NCI-H2029 (cell line): ENCODE measurements at places on chromosomes 7 and 10.
A peak's percentile ranks its signal among the peaks of the same experiment; 100 is the strongest.

DNA sequence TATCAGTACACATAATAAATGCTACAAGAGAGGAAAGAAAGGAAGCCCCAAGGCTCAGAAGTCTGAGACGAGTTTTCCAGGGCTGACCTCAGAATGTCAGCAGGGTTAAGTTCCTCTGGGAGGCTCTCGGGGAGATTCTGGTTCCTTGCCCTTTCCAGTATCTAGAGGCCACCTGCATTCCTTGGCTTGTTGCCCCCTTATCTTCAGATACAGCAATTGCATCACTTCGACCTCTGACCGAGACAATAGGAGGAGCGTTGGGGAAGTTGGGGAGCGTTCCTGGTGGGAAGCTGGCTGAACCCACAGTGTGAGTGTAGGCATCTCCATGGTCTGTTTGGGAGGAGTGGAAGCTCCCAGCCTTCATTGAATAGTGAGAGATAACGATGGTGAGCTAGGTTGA, 72.0 kb upstream of the MTPN start:
- no peak for DNase-seq

- no peak for DNase-seq
These were observed 170.5 kb downstream of the SLIT1 start for GRCh38 chr10:97015240-97015639.

DNA sequence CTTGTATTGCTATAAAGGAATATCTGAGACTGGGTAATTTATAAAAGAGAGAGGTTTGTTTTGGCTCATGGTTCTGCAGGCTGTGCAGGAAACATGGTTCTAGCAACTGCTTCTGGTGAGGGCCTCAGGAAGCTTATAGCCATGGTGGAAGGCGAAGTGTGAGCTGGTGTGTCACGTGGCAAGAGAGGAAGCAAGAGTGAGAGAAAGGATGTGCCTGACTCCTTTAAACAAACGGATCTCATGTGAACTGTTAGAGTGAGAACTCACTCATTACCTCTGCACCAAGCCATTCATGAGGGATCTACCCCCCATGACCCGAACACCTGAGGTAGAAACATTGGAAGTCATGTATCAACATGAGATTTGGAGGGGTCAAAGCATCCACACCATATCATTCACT, 7.7 kb upstream of the ITPRIP start:
- DNase-seq, result no peak

- DNase-seq, result peak; percentile 16
These were observed at the start of gene ARHGAP21 for GRCh38 chr10:24723788-24724380. Gene ARHGAP21 (minus strand): TSS chr10:24723887. CDS start chr10:24721899, 1,988 bp downstream.

- DNase-seq, result no peak
These were observed 484.6 kb downstream of the GATA3 start for GRCh38 chr10:8539056-8539455.

- DNase-seq, result no peak
These were observed 50.0 kb upstream of the BET1 start for GRCh38 chr7:94054130-94054529.

- DNase-seq, result no peak
These were observed 74.1 kb downstream of the GNAI1 start for GRCh38 chr7:80208700-80209099.

- no peak for DNase-seq
These were observed 2.8 kb upstream of the COL1A2 start for GRCh38 chr7:94391726-94392392.

- peak; percentile 52 for DNase-seq
These were observed 36.9 kb downstream of the ASB13 start for GRCh38 chr10:5629303-5630111.

GRCh38 chr7:1883031-1883761, 213.1 kb downstream of the ELFN1 start:
- no peak for DNase-seq

GRCh38 chr7:50212666-50213621, 91.6 kb upstream of the IKZF1 start:
- DNase-seq, result no peak

GRCh38 chr10:3805201-3805790, 20.3 kb upstream of the KLF6 start:
- DNase-seq, result no peak

GRCh38 chr7:127935847-127936376, 95.3 kb downstream of the LRRC4 start:
- no peak for DNase-seq

GRCh38 chr10:122543676-122544445, 16.7 kb upstream of the DMBT1 start:
- DNase-seq, result no peak

DNA sequence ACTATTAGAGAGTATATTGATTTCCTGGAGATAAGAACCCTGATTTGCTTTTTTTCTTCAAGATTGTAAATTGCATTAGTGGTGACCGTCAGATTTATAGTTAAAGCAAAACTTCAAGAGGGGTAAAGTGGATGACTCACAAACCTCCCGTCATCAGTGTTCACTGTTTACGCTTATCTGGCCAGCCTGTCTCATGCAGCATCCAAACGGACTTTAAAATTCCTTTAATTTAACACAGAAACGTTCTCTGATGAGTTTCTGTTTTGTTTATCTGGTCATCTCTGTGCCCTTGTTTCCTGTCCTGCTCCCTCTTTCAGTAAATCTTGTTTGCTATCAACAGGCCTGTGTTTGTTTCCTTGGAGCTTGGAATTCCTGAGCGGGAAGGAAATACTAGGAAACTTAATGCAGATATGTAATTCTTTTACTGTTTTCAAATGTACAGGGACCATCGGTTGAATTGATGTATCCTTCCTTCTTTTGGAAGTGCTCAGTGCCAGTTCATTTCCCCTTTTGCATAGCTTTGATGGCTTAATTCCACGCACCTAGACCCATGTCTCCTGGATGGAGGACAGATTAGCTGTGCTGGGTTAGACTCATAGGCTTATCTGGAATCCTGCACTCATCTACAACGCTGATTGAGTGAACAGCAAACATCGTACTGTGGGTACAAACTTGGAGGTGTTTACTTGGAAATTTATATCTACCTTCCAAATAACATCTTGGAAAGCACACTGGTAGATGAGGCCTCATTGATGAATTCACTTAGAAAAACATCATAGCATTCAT, 21.3 kb downstream of the PTPRE start:
- no peak for DNase-seq

GRCh38 chr7:114155116-114156110, 236.6 kb upstream of the PPP1R3A start:
- DNase-seq, result no peak

DNA sequence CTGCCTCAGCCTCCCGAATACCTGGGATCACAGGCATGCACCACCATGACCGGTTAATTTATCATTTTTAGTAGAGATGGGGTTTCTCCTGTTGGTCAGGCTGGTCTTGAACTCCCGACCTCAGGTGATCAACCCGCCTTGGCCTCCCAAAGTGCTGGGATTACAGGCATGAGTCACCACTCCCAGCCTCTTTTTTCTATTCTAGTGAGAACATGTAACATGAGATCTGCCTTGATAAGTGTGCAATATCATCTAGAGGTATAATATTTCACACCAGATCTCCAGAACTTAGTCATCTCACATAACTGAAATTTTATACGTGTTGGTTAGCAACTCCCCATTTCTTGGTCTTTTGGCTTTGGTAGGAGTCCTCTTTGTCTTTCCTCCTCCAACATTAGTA, 656.9 kb downstream of the CNTNAP2 start:
- DNase-seq, result peak; percentile 57

DNA sequence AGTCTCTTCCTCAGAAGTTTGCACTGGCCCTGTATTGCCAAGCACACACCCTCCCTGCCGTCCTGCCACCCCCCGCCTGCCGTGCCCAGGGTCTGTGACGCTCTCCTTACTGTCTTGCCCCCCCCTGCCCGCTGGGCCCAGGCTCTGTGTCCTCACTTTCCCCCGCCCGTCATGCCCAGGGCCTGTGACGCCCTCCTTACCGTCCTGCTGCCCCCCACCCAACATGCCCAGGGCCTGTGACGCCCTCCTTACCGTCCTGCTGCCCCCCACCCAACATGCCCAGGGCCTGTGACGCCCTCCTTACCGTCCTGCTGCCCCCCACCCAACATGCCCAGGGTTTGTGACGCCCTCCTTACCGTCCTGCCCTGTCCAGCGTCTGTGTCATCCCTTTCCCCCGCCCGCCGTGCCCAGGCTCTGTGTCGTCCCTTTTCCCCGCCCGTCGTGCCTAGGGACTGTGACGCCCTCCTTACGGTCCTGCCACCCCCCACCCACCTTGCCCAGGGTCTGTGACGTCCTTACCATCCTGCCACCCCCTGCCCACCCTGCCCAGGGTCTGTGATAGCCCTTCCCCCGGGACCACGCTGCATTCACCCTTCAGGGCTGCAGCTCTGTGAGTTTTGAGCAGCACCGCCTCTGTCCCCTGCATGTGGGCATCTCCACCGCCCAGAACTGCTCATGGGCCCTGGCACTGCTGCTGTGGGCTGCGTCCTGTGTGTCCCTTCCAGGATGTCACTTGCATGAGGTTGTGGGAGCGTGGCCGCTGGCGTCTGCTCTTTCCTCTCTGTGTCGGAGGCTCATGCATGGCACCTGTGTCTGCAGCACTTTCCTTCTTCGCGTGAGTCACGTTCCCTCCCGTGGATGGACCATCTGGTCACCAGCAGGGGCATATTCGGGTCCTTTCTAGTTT, 19.3 kb upstream of the PRKAR1B start:
- DNase-seq, result no peak

DNA sequence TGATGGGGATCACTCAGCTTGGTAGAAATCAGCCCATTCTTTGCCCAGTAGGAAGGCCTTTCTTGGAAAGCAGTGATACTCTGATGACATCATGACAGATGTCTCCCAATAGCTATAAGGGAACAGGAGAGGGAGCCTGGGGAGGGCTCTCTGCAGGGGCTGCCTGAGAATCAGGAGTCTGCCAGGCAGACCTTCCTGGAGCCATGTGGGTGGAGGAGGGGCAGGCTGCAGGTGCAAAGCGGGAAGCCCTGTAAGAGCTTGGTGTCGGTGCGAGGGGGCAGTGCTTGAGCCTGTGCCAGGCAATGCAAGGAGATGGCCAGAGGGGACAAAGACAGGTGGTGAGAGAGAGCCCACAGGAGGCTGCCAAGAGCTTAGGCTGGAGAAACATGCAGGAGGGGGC, 5.0 kb upstream of the TNS3 start:
- DNase-seq, result peak; percentile 83

DNA sequence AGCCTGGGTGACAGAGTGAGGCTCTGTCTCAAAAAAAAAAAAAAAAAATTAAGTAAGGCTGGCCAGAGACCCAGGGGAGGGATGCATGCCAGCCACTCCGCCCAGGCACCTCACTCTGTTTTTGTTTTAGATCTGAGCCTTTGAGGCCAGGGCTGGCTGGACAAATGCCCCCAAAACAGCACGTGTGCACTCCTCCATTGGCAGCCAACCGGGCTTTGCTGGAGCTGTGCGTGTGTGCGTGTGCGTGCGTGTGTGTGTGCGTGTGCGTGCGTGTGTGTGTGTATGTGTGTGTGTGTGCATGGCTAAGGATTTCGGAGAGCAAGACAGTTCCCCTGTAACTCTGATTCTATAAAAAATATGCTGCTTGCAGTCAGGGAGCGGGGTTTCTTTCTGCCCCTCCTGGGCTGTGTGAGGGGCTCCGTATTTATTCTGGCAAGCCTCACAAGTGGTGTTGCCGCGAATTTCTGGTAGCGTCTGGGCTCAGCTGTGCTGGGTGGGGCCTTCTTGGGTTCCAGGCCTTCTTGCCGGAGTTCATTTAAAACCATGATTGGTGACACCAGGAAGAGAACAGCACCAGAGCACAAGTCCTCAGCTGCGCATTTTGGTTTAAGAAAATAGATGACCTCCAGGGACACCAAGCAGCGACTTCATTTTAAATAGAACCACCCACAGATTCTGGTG, 28.1 kb upstream of the UNCX start:
- DNase-seq, result no peak

DNA sequence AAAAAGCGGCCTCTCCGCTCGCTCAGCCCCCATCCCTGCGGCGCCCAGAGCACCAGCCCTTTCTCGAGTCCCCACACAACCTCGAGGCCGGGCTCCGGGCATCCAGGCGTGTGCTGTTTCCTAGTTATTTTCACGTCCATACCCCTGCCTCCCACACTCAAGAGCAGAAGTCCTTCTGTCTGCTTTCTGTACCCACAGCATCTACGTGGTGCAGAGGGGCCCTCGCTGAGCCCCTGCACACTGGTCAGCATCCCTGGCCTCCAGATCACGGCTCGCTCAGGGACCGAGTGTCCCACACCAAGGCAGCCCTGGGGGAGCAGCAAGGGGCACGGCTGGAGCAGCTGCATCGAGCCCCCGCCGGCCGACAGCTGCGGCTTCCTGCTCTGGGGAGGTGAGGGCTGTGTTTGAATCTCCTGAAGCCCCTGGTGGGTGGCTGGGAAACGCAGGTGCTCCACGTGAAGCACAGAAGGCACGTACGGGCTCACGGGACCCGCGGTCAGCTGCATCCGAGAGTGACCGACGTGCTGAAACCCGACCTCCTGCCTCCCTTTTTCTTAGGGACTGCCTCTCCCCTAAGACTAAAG, 333.1 kb downstream of the DNAJB6 start:
- DNase-seq, result no peak

GRCh38 chr7:84399661-84400060, 205.1 kb upstream of the SEMA3A start:
- no peak for DNase-seq

- no peak for DNase-seq
These were observed 22.4 kb upstream of the CYTH3 start for GRCh38 chr7:6294839-6295238.

DNA sequence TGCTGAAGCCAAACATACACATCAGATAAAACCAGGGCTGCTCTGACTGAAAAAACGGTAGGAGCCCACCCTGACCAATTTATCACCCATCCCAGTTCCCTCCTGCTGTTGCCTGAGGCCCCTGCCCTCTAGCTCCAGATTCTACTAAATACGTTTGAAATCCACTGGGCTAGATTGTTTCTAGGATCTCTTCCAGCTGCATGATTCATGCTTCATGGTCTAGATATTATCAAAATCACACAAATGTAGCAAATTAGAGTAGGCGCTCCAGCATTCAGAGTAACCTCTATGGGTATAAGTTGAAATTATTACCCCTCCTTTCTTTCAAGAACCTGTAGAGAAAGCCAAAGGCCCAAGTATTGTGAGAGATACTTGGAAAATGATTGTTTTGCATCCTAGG, 151.2 kb upstream of the FAM13C start:
- no peak for DNase-seq

GRCh38 chr7:1144269-1144771, 15.7 kb downstream of the ZFAND2A start:
- DNase-seq, result no peak

- no peak for DNase-seq
These were observed 47.1 kb upstream of the DYNC1I1 start for GRCh38 chr7:95725205-95725604.
